ENCODE measurements at places on chromosomes 7 and 10.

- DNase-seq = no peak
Observed at GRCh38 chr7:117032810-117033209, 79.5 kb downstream of the ST7 start.

- DNase-seq = no peak
Observed at GRCh38 chr10:13960603-13961002, 370.1 kb downstream of the FRMD4A start.

DNA sequence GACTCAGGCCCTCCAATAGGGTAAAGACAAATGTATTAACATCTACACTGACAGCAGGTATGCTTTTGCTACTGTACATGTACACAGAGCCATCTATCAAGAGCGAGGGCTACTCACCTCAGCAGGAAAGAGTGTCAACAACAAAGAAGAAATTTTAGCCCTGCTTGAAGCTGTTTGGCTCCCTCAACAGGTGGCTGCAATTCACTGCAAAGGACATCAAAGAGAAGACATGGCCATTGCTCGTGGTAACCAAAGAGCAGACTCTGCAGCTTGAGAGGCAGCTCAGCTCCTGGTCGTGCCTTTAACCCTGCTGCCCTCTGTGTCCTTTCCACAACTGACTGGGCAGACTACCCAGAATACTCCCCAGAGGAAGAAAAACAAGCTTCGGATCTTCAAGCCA lies 5.1 kb downstream of the AKR1B15 start:
- DNase-seq = no peak

GRCh38 chr7:29866490-29866930 lies 60.2 kb downstream of the WIPF3 start:
- no peak for DNase-seq

- DNase-seq = no peak
Observed at GRCh38 chr10:28709001-28709710, 31.8 kb downstream of the BAMBI start.

DNA sequence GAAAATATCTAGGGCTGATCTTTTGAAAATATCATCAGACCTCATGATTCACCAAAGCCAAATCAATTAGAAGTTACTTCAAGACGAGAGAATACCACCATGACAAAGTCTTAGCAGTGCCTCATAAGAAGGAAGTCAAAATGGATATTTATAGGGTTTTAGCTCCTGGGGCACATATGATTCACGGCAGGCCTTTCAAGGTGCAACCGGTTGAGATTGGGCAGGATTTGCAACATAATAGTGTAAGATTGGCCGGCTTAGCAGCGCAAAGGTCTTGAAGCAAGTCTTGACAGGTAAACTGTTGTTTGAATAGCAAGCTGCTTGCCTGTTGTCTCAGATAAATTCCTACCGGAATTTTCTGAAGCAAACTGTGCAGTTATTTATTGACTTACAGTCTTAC lies 17.5 kb downstream of the ADRB1 start:
- no peak for DNase-seq

DNA sequence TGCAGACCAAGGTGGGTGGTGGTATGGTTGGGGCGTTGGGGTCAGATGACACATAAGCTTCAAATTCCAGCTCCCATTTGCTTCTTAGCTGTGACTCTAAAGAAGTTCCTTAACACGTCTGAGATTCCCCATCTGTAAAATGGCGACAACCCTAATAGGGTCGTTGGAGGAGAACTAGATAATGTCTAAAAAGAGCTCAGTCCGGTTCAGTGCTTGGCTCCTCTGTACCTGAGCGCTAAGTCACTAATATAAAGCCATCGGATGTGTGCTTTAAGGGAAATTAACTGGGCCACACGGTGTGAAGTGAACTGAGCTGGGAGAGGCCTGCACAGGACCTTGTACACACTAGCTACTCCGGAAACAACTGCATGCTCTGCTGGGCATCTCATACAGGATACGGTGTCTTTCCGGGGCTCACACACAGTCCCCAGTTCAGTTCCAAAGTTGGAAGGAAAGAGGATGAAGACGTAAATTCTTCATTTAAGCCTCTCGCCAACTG lies 476 bp upstream of the ZFYVE27 start:
- no peak for DNase-seq

GRCh38 chr10:75091146-75091545 lies 20.3 kb upstream of the SAMD8 start:
- no peak for DNase-seq

GRCh38 chr10:71527135-71527534 lies 130.4 kb downstream of the CDH23 start:
- DNase-seq = no peak
